Gastrocnemius medialis (tissue), 4 donors: ENCODE measurements at places on chromosomes 4 and X.

GRCh38 chr4:8664976-8665375, 72.4 kb downstream of the CPZ start:
- DNase-seq = no peak

DNA sequence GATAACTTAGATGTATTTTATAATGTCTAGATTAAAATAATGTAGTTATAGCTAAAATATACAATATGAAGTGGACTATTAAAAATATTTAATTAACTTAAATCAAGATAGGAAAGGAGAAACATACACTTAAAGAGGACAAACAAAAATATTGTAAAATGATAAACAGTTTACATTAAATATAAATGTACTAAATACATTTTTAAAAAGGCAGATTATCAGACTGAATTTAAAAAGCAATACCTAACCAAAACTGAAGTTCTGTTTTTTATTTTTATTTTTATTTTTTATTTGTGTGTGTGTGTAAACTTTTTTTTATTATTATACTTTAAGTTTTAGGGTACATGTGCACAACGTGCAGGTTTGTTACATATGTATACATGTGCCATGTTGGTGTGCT, 811.6 kb upstream of the INTU start:
- no peak for DNase-seq

DNA sequence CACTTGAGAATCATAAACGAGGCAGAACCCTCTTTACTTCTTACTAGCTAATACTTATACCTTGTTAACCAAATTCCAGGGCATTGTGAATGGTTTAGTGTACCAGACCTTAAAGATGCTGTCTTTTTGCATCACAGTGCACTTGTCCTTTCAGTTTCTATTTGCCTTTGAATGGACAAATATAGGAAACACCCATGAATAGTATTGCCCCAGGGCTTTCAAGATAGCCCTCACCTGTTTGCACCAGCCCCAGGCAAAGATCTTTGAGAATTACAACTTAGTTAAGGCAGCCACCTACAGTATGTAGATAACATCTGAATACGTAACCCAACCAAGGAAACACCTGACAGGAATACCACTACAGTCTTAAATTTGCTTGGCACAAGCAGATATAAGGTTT, 60.8 kb upstream of the CT45A1 start:
- DNase-seq = no peak

GRCh38 chr4:3067473-3068001, 6.8 kb downstream of the HTT-AS start:
- DNase-seq = no peak

- DNase-seq = no peak
Measured at GRCh38 chrX:154517101-154517781, 1.2 kb upstream of the FAM3A start.

DNA sequence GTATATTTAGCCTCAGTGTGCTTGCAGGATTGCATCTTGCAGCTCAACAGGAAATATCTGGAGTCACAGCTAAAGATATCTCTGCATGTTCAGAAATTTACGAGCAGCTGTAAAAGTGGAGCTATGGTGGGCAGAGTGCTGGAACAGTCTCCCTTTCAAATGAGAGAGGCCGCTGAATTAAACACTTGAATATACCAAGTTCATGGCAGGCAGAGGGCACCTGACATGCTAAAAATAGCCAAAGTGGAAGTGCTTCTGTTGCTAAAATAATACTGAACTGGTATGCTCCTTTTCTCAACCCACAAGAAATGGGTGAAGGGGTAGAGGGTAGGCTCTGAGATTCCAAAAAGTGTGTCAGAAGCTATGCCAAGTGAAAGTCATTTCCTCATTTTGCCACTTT, 98.1 kb downstream of the MGST2 start:
- DNase-seq = peak; percentile 30

- DNase-seq = no peak
Measured at GRCh38 chr4:115770046-115770543, 656.7 kb upstream of the NDST4 start.

- DNase-seq = no peak
Measured at GRCh38 chrX:151393514-151393913, 3.5 kb upstream of the VMA21 start.
